ENCODE measurements at places on chromosomes 11 and 22.
A peak's percentile ranks its signal among the peaks of the same experiment; 100 is the strongest.

DNA sequence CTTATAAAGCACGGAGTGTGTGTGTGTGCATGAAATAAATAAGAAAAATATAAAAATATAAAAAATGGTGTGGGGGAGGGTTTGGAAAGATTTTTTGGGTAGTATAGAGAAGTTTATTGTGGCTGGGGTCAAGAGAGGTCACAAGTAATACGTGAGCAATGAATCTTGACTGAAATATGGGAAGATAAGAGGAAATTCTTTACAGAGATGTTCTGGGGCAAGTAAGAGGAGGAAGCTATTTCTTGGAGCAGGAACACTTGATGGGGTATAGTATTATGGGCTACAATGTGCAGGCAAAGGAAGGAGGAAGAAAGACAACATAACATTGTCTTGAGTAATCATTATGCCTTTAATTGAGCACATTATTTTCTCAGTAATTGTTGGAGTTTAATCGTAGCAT, 2.1 kb downstream of the HBD start:
- no peak for DNase-seq

- peak; percentile 77 for DNase-seq
These were observed 1.3 kb upstream of the STX3 start for GRCh38 chr11:59753650-59754493.

GRCh38 chr11:70191495-70192140, 11.5 kb upstream of the FADD start:
- no peak for DNase-seq

- no peak for DNase-seq
These were observed 559 bp downstream of the SNX19 start for GRCh38 chr11:130915603-130916237.

- DNase-seq: peak; percentile 71
These were observed 7.3 kb downstream of the ADORA2A start for GRCh38 chr22:24434471-24435322.

GRCh38 chr11:58830673-58831301, 13.7 kb downstream of the GLYATL2 start:
- DNase-seq: no peak

GRCh38 chr11:62816557-62816956, 11.3 kb upstream of the NXF1 start:
- DNase-seq: no peak

DNA sequence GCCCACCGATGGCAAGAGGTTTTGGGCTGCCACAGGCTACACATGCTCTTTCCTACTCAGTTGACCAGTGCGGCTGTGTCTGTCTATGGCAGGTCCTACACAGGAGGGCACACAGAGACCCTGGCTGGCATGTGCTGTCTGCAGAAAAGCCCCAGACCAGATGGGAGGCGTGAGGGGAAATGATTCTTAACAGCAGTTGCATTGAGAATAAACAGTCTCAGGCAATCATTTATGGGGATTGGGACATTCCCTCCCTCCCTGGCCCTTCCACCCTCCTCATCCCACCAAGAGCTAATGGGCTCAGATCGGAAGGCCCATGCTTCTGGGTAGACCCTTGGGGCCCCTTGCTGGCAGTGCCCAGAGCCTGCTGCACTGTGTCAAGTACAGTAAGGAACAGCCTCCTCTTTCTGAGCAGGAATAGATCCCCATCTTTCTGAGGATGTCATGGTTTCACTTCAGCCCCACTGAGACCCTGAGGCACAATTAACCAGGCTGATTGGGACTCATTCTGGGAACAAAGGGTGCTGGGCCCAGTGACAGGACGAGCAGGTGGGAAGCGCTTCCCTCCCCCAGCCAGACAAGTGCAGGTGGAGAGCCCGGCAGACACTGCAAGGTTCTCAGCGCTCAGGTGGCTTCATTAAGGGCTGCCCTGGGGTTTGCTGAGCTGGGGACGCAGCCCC, 28.3 kb downstream of the TSPAN18 start:
- DNase-seq: no peak

GRCh38 chr22:37664249-37665101, 6.0 kb downstream of the PDXP start:
- no peak for DNase-seq

DNA sequence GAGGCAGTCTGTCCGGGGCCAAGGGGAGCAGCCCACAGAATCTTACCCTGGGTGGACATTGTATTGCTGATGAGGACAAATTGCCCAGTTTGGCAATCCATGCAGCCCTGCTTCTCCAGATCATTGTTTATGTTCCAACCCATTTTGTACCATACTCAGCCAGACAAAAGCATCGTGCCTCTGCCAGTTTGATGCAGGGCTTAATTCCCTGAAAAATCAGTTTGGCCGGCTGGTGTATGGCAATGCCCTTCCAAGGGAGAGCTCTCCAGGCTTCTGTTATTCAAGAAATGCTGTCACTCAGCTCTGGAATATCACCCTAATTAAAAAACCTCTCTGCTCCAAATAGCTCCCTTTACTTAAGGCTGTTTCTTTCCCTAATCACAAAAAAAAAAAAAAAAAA, 697.7 kb downstream of the TBC1D22A start:
- no peak for DNase-seq

GRCh38 chr11:13207665-13208594, 69.7 kb upstream of the BMAL1 start:
- DNase-seq: no peak

DNA sequence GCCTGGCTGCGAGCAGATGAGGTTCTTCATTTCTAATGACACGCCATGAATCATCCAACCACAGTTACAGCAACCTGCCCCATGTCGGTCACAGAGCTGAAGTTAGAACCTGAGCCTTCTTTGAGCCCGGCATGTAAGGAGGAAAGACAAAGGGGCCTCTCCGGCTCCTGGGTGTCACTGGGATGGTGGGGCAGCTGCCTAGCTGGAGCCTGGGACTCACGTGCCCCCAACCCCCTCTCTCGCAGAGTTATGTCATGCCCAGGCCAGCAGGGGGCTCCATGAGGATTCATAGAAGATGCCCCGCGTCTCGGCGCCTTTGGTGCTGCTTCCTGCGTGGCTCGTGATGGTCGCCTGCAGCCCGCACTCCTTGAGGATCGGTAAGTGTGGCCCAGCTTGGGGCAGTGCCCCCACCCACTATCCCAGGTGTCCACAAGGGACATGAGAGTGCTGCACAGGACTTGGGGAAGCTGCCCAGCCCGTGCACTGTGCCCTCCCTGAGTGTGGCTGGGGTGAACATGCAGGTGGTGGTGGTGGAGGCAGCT, 148.5 kb downstream of the GRIK4 start:
- no peak for DNase-seq

- no peak for DNase-seq
These were observed 6.9 kb downstream of the TNNT3 start for GRCh38 chr11:1926156-1927025.

GRCh38 chr11:84914511-84914910, 712.6 kb downstream of the DLG2 start:
- DNase-seq: no peak

DNA sequence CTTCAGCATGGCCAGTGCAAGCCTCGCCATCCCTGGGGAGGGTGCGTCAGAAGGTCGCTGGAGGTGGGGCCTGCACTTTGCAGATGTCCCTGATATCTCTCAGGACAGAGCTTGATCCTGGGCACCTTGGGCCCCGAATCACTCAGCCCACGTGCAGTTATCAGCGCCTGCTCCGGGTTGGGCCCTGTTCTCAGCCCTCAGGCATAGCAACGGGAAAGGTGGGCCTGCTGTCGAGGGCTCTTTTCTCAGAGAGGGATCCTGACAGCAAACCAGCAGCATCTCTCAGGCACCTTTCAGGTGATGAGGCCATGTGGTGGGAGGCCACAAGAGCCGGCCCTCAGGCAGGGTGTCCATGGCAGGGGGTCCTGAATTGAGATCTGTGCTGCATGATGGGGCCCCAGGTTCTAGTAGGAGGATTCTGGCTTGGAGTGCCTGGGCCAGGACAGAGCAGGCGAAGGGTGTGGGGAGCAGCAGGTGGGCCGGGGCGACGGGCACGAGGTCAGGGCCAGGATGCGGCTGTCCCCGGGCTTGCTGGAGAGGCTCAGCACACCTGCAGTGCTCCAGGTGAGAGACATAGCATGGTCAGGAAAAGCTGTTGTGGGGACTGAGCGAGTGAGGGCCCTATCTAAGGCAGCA, 280.5 kb downstream of the TBC1D22A start:
- DNase-seq: no peak

GRCh38 chr11:102666331-102666957, 39.1 kb downstream of the MMP27 start:
- DNase-seq: peak; percentile 3

DNA sequence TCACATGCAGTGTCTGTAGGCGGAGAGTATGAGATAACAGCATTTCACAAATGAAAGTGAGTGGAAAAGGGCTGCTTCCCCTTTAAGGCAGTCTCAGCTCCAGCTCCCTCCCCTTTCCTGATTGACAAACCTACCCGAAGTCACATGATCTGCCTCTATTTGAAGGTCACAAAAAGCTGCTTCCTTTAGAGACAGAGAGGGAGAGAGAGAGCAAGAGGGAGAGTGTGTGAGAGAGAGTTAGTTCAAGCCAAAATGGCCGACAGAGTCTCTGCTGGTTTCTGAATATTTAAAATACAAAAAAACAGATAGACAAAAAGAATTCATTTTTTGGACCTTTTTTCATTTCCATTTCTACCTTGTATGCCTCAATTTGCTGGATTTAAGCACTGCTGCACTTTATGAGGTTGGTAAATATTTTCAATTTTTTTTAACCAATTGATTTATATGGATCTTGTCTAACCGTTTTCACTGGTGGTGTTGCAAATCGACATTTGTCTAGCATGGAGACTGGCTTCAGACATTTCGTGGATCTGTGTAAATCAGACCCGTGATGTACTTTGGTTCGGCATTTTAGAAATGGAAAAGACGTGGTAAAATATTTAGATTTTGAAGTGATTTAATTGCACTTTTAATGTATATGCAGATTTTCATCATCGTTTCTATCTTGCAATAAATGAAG, at the start of gene TNRC6B:
TNRC6B (plus strand) TSS at position 188 of the 679 bp plus-strand sequence; CDS start at position 399, 211 bp downstream.
- peak; percentile 54 for DNase-seq

DNA sequence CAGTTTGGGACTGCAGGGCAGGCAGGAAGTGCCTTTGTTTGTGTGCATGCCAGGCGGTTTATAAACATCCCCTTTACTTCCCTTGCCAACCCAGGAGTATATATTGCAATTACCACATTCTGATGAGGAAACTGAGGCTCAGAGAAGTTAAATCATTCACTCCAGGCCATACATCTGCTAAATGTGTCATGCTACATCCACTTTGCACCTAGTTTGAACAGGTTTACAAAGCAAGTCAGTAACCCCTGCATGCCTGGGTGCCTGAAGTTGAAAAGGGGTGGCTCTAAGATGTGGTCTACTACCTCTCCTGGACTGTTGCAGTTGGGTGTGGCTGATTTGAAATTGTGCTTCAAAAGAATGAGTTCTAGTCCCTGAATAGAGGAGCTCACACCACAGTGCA, 23.6 kb downstream of the FLI1 start:
- no peak for DNase-seq

DNA sequence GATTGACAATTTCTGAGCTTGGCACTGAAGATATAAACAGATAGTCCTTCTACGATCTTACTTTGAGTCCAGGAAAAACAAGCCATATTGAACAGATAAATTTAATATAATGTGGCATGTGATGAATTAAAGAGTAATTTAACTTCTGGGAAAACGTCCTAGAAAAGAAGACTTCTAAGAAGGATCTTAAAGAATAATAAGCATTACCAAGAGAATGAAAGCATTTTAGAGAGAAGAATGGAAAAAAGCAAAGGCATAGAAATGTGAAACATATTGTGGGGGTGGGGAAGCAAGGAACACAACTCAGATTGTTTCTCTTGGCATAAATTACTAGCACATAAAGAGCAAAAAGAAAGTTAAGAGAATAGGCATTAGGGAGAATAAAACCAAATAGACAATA, 5.4 kb downstream of the DDIAS start:
- DNase-seq: no peak

DNA sequence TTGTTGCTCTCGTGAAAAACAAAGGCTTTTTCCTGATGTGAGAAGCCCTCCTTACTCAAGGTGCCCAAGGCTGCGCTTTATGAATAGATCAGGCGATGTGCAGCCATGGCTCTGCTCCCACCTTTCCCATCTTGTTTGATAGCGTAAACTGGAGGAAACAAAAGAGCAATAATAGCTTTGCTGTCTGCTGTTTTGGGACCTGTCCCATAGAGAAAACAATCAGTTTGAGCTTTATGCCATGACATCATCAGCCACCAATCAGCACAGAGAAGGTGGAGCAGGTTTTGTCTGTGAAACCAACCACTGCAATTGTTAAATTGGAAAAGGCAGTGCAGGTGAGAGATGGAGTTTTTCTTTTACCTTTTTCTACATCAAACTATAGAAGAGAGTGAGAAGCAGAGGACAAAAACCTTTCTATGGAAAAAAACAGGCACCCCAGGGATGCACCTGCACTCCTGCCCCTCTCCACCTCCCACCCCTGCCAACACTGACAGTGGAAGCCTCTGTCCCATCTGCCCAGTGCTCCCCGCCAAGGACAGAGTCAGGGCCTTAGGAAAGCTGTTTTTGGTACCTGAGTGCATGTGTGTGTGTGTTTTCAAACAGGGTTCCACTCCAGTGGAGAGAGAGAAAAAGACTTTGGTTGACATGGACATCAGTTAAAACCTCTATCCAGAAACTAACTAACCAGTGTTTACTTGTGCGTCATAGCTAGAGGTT, 80.7 kb downstream of the MICAL3 start:
- DNase-seq: no peak

DNA sequence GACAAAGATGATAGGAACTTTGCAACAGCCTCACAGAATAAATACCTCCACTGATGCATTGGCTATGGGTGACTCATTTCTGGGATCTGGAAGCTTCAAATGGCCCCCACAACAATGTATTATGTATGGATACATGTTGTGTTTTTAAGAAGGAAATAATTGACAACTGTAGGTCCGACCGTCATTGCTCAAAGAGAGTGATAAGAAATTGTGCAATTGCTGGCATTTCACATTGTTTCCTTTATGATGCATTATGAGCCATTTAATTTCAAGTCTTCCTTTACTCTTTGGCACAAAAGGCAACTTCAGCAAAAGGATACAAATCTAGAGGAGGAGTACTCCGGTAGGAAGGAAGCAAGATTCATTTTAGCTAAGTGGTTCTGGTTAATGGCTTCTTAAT, 2.0 kb downstream of the ANO3 start:
- no peak for DNase-seq

GRCh38 chr22:48923996-48924395, 903.7 kb downstream of the BRD1 start:
- no peak for DNase-seq

DNA sequence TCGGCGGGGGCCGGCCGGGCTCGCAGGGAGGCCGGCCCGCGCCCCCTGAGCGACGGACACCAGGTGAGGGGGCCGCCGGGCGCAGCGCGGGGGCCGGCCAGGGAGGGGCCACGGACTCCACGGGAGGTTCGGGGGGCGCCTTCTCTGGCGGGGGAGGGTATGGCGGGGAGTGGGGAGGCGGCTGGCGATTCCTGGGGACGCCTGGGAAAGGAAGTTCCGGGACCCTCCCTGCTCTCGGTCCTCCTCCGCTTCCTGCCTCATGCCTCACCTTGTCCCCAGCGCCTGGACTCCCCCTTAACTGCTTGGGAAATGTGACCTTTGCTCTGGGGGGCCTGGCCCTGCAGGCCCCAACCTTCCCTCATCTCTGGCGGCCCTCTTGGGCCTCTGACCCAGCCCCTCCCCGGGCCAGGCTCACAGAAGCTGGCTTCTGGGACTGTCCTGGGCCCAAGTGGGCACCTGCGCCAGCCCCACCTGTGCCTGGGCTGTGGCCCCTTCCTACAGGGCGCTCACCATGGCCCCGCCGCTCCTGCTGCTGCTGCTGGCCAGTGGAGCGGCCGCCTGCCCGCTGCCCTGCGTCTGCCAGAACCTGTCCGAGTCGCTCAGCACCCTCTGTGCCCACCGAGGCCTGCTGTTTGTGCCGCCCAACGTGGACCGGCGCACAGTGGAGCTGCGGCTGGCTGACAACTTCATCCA, 516 bp downstream of the LRFN4 start:
- no peak for DNase-seq

Measured in stimulated activated CD8-positive, alpha-beta memory T cell treated with anti-CD3 and anti-CD28 coated beads, Interleukin-12 subunit alpha, Interleukin-12 subunit beta, amount 100 ng/mL, for 1 hour (primary cell).